ENCODE measurements at places on chromosomes 3 and 15.

DNA sequence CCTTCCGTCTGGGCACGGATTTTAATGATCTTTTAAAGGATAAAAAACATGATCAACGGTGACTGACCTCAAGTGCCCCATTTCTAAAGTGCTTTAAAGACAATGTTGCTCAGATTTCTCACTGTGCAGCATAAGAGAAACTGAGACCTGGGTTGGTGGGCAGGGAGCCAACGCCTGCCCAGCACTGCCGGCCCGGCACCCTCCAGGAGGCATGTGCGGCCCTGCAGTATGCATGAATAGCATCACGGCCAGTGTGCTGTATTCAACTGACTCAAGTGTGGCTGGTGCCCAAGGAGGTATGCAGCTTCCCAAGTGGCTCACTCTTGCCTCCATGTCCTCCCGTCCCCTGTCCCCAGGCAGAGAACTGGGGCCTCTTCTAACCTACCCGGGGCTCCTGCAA lies 30.3 kb downstream of the SEC61A1 start:
- DNase-seq: no peak

- no peak for DNase-seq
Measured at GRCh38 chr3:5607581-5607980, 420.1 kb downstream of the EDEM1 start.

DNA sequence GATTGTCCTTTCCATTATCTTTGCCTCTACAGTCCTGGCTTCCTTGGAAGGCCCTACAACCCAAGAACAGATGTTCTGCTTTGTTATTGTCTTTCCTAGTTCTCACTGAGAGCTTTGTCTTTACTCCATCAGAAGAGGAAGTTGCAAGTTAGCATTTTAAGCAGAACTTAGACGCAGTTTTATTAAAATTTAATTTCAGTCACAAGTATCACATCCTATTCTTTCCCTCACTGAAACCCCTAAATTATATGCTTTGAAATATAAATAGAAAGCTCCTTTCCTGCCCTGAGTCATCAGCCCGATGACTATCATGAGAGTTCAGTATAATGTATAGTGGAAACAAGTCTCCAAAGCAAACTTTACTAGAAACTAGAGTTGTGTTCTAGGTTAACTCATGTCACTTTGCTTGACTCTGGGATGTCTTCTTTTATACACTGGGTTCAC lies 291.2 kb upstream of the RBMS3 start:
- no peak for DNase-seq

DNA sequence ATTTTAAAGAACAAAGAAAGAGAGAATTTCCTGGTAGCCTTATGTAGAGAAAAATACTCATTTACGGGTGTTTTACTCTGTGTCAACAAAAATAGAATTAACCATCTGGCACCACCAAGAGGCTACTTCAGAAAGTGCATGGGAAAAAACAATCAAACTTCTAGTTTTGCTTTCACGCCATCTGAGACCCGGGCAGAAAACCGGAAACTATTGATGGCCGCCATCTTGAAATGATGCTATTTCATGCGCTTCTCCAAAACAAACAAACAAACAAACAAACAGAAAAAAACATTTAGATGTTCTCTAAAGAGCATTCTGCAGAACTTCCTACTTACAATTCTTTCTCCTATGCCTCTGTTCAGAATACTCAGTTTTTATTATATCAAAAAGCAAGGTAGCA lies 49.4 kb upstream of the SYNPR start:
- peak; percentile 28 for DNase-seq

DNA sequence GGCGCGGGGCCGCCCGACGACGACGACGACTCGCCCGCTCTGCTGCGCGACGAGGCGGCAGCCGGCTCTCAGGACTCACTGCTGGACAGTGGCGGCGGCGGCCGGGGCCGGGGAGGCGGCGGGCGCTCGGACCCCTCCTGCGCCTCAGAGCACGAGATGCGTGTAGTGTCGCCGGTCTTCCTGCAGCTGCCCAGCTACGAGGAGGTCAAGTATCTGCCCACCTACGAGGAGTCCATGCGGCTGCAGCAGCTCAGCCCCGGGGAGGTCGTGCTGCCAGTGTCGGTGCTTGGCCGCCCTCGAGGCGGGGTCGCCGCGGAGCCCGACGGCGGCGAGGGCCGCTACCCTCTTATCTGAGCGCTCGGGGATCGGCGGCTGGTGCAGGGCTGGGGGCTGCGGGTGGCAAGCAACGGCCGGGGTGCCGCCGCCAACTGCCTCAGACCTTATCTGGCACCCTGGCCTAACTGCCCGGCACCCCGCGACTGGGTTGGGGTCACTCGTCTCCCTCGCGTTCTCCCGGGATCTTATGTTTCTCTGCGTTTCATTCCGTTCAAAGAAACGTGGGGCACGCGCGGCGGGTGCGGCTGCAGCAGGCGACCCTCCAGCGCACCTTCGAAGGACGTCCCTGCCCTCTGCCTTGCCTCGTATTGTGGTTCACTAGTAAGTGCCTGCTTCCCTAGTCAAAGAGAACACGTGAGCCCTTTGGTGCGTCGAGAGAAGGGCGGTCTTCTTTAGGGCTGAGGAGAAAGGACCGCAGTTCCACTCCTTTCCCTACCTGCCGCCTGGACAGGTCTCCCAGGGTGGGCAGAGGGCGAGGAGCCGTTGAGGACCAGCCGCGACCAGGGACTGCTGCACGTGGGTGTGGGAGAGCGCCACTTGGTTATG lies 1.0 kb downstream of the C3orf80 start:
- no peak for DNase-seq

GRCh38 chr3:152350776-152351175 lies 82.0 kb downstream of the MBNL1 start:
- no peak for DNase-seq

DNA sequence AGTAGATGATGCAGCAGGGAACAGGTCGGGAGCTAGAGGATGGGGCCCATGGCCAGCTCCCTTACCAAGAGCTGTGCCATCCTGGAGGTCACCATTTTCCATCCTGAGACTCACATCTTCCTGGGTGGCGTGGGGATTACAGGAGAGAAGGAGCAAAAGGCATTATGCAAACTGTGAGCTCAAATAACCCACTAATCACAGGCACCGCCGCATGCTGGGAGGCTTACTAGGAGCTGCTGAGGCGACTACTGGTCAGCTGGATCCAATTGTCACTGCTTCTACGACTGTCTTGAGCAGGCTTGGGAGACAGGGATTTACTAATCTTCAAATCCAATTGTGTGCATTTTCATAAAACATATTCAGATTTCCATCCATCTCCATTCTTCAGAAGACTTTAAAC lies 12.5 kb upstream of the KBTBD12 start:
- DNase-seq: no peak

GRCh38 chr3:33401781-33402180 lies 38.4 kb downstream of the UBP1 start:
- no peak for DNase-seq

- DNase-seq: peak; percentile 0
Measured at GRCh38 chr3:123229145-123229544, 27.4 kb downstream of the SEC22A start.

DNA sequence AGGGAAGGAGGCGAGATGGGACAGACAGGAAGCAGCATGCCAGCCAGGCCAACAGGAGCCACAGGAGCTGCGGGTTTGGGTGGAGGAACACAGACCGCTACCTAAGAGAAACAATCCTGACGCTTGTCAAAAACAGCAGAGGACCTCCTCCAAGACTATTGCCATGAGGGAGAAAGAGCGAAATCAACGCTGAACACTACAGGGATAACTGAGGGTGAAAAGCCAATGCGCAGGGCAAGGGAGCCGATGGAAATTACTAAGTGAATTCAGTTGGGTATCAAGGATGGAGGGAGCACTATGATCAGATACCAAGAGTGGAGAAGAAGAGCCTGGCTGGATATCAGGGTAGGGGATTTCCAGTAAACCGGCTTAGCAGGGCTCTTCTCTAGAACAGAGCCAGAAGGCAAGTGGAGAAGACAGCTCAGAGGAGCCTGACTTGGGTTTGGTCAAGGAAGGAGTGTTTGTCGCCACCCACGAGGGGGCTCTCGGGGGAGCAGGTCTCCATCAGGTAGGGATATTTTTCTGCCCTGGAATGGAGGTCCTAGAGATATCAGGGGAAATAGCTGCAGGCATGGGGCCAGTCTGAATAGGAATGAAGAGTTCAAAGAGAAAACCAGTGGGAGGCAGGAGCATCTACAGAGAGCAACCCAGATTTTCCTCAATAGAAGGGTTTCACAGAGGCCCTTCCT lies 48.4 kb downstream of the SLC41A3 start:
- no peak for DNase-seq

DNA sequence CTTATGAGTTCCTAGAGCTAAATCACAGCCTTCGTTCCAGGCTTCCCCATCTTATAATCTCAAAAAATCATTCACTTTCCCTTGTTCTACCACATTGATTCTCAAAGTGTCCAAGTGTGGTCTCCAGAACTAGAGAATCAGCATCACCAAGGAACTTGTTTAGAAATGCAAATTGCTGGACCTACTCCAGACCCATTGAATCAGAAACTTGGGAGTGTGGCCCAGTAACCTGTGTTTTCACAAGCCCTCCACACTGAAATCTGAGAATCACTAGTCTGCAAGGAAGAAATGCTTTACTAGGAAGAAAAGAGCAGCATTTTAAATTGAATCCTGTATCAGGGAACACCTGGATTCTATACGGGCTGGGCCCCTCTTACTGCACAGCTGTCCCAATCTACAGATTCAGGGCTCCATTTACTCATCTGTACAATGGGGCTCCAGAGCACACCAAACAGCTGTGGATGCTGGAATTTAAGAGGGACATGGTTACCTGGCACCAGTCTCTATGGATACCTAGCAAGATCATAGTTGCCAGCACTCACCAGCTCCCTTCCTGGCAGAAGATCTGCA lies 3.9 kb downstream of the MEGF11 start:
- DNase-seq: no peak

- DNase-seq: no peak
Measured at GRCh38 chr15:67409175-67409574, 111.8 kb upstream of the C15orf61 start.

DNA sequence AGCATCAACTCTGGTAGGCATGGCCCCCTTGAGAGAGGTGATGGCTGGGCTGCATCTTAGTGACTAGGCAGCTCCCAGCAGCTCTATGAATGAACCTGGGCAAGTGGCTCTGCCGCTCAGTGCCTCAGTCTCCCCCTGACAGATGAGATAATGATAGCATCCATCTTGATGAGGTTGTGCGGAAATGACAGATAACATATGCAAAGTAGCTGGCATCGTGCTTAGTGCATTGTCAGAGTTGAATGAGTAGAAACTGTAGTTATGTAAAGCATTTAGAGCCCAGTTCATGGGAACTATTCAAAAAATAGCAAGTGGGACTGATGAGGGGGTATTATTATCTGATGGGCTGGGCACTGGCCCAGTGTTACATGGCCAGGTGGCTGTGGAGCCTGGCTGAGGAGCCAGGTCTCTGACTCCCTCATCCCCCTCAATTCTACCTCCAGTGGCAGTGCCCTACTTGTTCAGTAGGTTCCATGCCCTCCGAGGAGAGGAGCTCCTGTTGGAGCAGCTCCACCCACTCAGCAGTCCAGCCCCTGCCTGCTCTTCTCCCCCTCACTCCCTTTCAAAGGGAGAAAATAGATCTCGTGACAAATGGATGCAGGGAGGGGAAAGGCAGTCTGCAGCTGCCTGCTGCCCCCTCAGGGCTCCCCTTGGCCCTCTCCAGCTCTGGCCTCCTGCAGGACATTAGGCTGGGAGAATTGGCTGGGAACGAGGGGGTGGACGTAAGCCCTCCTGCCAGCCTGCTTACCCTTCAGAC lies 6.6 kb downstream of the PRKCD start:
- no peak for DNase-seq

GRCh38 chr3:127045435-127046045 lies 62.6 kb downstream of the PLXNA1 start:
- DNase-seq: no peak

Measured in fibroblast of skin of left quadriceps (primary cell).